SK-N-DZ (cell line): ENCODE measurements at places on chromosomes 2 and 18.

DNA sequence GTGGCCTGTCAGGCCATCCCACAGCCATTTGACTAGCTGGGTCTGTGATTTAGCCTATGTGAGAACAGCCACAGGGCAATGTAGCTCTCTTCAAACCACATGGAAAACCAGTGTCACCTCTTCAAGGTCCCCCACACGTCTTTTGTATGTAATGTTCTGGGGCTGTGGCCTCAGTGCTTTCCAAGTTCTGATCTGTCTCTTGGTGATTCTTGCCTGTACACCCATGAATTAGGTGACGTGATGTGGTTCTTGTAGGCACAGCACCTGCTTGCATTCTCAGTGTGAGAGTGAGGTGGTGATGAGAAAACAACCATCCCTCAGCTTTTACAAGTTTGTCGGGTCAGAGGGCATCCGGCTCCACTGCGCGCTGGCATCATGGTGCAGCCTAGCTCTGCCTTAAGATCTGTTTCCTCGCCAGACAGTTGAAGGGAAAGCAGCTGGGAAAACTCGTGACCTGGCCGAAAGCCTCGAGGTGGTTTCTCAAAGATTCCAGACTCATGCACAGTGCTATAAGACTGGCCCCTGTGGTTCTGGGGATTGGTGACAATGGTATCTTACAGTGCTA lies 125.8 kb downstream of the TANC1 start:
- no peak for DNase-seq

DNA sequence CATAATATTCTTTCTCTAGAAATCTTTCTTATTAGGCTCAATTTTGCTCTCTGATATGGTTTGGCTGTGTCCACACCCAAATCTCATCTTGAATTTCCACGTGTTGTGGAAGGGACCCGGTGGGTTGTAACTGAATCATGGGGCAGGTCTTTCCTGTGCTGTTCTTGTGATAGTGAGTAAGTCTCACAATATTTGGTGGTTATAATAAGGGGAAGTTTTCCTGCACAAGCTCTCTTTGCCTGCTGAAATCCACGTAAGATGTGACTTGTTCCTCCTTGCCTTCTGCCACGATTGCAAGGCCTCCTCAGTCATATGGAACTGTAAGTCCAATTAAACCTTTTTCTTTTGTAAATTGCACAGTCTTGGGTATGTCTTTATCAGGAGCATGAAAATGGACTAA lies 73.8 kb downstream of the CAVIN2 start:
- DNase-seq: no peak

DNA sequence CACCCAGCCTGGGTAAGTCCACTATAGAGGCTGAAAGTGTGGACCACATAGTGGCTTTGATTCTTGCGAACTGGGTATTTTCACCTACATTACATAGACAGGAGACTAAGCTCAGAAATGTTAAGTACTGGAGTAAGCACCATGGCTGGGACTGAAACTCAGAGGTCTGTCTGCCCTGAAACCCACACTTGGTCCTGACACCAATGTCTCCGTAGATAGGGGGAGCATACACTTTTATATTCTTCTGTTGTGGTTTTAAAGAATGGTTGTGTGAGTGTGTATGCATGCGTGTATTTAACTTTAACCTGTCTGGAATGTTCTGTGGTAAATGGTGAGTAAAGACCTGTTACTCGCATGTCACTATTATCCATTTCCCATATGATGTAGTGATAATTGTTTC lies 10.3 kb upstream of the NPPC start:
- DNase-seq: no peak

- no peak for DNase-seq
Measured at GRCh38 chr2:151774506-151774905, 40.2 kb upstream of the NEB start.

GRCh38 chr2:231395188-231396057 lies at the start of gene B3GNT7:
TSS of gene B3GNT7 (plus strand) at chr2:231395710. CDS start at chr2:231395804, 94 bp downstream.
- DNase-seq: no peak

DNA sequence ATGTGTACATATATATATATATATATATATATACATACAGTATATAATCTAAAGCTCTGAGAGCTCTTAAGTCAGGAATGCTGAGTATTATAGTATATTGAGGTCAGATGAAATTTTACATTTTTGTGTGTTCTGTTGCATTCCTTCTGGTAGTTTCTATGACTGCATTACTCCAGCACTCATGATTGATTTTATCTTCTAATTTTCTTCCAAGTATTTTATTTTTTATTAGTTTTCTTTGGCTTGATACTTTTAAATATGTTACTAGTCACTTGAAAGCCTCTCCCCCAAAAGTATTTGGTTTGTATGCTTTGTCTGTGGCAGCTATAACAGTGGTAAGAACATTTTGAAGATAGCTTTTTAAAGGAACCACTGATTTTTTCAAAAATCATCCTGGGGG lies 25.0 kb downstream of the METTL21A start:
- DNase-seq: no peak

- DNase-seq: no peak
Measured at GRCh38 chr2:230224458-230224857, 1.1 kb upstream of the SP140 start.

GRCh38 chr2:160639472-160639871 lies 145.9 kb upstream of the RBMS1 start:
- DNase-seq: no peak

GRCh38 chr2:29398384-29399237 lies 283.4 kb downstream of the CLIP4 start:
- DNase-seq: peak; percentile 24

DNA sequence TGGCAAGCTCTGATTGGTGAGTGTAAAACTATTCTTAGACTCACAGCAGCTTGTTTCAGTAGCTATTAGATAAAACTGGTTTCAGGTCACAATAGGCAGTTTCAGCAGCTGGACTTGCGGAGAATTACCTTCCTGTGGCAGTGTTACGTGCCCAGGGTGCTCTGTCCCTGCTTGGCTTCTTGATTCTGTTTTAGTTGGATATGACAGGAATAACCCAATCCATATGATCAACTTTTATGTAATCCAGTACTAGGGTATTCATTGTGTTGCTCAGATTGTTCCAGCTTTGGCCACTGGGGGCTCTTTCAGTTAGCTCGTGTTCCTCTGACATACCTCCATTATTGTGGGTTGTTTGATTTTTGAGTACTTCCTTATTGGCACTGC lies 43.1 kb downstream of the INPP4A start:
- DNase-seq: no peak

- DNase-seq: no peak
Measured at GRCh38 chr2:165120740-165121467, 82.9 kb downstream of the SCN3A start.

- no peak for DNase-seq
Measured at GRCh38 chr2:121159291-121160071, 125.5 kb downstream of the TFCP2L1 start.

GRCh38 chr2:238467062-238467461 lies 40.3 kb downstream of the ASB1 start:
- DNase-seq: no peak

- peak; percentile 58 for DNase-seq
Measured at GRCh38 chr18:37332628-37333420, 232.8 kb downstream of the CELF4 start.

GRCh38 chr2:205715831-205716525 lies 33.7 kb downstream of the NRP2 start:
- DNase-seq: no peak

GRCh38 chr2:64730551-64731262 lies 77.0 kb upstream of the SERTAD2 start:
- peak; percentile 68 for DNase-seq

DNA sequence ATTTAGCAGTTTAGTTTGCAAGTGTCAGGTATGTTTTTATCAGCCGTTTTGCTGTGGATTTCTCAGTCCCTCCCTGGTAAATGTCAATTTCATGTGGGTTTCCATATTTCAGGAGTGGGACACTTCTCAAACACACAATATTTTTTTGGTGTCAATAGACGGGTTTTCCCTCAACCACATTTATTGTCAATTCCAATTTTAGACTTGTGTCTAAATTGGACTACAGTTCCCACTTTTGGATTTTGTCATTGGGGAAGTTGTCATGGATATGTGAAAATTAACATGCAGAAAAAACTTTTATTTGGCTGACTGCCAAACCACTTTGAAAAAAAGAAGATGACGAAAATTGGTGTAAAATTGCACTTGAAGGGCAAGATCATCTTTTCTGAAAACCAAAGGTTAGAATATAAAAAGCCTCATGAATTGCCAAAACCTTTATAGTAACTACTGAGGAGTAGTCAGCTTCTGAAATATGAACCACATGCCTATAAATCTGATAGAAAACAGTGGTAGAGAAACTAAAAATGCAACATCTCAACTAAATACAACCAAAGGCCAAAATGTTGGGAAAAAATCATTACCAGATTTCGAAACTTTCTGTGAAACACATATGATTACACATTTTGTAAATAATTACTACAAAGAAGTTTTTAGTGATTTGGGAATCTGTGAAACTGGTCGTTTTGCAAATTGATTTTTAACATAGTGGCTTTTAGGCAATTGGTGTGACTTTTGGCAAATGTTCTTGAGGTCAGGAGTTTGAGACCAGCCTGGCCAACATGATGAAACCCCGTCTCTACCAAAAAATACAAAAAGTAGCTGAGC lies 106.4 kb downstream of the BCL2L11 start:
- no peak for DNase-seq

- no peak for DNase-seq
Measured at GRCh38 chr2:9548506-9548905, 7.1 kb downstream of the ADAM17 start.

DNA sequence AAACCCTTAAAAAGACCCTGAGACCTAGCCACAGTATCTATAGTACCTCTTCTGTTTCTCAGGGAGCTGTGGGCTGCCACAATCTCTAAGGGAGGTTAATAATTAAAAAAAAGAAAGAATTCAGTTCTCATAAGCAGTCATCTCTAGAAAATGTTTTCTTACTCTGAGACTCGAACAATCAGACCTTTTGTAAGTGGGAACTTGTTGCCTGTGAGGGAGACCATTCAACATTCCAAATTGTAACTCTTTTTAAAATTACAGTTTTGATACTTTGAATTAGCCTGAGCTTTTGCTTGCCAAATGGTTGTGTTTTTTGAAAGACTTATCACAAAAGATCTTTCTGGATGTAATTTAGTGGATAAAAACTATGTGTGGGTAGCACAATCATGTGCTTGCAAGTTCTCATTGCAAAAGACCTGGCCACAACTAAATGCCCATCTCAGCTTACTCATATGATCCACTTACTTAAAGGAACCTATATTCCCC lies 33.3 kb downstream of the IL1R2 start:
- DNase-seq: no peak

DNA sequence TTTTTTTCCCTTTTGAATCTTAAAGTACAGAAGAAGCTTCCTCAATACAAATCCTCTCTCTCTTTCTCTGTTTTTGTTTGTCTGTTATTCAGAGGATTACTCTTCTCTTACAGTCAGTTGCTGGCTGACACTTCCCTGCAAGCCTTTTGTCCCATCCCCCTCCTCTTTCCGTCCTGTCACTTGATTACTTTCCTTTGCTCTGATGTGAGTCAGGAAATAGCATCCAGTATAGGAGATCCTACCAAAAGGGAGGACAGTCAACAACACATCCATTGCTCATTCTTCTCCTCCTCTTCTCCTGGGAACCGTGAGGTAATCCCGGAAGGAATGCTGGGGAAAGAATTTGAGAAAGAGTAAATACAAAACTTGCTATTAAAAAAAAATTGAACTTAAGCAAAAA lies 79.3 kb upstream of the SCN7A start:
- DNase-seq: no peak

DNA sequence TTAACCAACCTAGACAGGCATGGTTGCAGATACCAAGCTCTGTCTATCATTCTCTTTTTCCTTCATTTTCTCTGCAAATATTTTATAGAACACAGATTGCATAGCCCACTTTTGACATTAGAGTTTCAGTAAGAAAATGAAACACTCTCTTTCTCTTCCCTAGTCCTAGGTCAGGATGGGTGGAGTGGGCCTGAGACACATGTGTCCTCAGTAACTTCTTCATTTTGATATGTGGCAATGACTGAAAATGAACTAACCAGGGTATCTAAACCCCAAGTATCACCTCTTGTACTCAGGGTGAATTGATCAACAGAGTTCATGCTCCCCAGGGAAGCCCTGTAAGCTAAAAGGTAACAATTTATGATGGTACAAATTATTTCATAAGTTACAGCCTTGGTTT lies 37.0 kb upstream of the KYNU start:
- no peak for DNase-seq

DNA sequence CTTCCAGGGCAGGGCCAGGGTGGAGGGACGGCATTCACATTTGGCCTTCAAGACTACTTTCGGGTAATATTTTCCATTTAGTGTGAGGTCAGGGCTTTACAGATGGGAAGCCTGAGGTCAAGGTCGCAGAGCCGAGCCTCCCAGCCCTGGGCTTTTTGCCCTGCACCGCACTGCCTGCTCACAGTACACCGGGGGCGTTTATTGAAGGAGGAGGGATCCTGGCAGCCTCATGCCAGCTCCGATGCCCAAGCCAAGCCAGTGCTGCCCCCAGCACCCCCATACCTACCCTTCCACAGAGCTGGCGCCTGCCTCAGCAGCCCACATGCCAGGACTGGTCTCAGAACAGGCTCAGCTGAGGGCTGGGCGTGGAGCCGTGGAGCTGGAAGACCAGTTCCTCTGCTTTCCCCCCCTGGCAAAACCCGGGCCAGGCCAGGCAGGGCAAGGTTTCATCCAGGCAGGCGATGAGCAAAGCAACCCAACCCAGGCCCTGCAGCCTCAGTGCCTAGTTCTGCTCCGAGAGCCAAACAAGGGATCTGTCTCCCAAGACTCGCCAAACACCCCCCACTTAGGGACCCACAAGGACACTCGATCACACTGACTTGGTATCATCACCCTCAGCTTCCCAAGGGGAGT lies 11.9 kb downstream of the SDC1 start:
- DNase-seq: no peak

DNA sequence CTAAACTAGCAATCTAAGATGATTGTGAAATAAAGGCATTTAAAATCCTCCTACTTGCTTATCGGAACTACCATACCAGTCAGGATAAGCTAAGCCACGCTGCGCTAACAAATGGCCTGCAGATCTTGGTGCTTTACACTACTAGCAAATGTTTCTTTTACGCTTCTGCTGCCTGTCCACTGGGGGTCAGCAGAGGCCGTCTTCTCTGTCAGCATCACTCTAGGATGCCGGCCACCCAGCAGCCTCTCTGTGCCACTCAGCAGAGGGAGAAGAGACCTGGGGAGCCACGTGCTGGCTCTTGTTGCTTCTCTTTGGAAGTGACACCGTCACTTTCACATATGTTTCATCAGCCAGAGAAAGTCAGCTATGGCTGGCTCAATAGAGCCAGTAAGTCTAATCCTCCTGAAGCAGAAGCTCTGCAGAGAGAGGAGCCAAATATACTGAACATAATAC lies 36.6 kb downstream of the COPS8 start:
- DNase-seq: peak; percentile 63
